CD8-positive, alpha-beta memory T cell (primary cell): ENCODE measurements at places on chromosomes 2 and 18.

GRCh38 chr2:112765251-112765650 is 842 bp upstream of the CKAP2L start:
- no peaks in the 10 kb centered on the region for H3K27me3 ChIP-seq
- no peaks in the 10 kb centered on the region for H3K36me3 ChIP-seq
- H3K4me3 ChIP-seq, result peak overlapping the region; percentile 90
- peak overlapping the region; percentile 74 for H3K27ac ChIP-seq
- peaks cover 14% of the 10 kb centered on the region for H3K4me1 ChIP-seq
- DNase-seq, result no peak

DNA sequence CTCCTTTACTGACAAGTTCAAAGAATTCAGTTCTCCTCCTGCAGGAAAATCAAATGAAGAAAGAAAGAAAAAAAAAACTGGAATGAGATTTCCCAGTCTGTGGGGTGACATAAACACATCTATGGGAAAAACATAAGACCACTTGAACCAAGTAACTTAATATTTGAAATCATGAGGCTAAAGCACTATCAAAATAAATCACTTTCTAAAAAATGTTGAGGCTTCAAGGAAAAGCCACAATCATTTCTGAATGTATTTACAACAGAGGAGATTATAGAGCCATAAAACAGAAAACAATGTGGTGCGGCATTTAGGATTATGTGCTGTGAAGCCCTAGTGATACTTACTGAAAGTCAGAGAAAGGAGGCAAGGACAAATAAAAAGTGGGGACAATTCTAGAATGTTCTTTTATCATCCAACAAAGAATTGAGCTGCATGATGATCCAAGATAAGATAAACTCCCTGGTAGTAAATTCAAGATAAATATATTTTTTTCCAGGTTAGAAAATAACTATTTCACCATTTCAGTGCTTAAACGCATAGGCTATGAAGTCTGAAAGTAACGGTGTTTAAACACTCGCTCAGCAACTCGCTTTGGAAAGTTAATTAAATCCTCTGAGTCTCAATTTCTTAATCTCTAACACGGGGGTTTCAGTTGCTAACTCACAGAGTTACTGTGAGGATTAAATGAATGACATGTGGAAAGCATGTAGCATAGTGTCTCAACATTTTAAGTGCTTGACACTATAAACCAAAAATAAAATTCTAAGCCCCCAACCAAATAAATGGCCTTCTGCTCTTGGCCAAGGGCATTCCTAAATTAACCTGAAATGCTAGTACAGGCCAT is 288.5 kb downstream of the AGPS start:
- no peaks in the 10 kb centered on the region for H3K4me1 ChIP-seq
- DNase-seq, result no peak
- H3K27me3 ChIP-seq, result peaks cover 4% of the 10 kb centered on the region
- no peak overlapping the region for H3K27ac ChIP-seq
- no peak overlapping the region for H3K4me3 ChIP-seq

GRCh38 chr2:172726172-172726735 is 9.4 kb upstream of the RAPGEF4 start:
- H3K4me3 ChIP-seq, result no peak overlapping the region
- H3K27ac ChIP-seq, result no peak overlapping the region
- no peaks in the 10 kb centered on the region for H3K27me3 ChIP-seq
- no peaks in the 10 kb centered on the region for H3K4me1 ChIP-seq
- no peak for DNase-seq

GRCh38 chr18:70149156-70149555 is 56.3 kb downstream of the RTTN start:
- H3K27ac ChIP-seq, result no peak overlapping the region
- H3K4me1 ChIP-seq, result no peaks in the 10 kb centered on the region
- H3K4me3 ChIP-seq, result no peak overlapping the region
- peaks cover 12% of the 10 kb centered on the region for H3K36me3 ChIP-seq
- no peaks in the 10 kb centered on the region for H3K27me3 ChIP-seq

DNA sequence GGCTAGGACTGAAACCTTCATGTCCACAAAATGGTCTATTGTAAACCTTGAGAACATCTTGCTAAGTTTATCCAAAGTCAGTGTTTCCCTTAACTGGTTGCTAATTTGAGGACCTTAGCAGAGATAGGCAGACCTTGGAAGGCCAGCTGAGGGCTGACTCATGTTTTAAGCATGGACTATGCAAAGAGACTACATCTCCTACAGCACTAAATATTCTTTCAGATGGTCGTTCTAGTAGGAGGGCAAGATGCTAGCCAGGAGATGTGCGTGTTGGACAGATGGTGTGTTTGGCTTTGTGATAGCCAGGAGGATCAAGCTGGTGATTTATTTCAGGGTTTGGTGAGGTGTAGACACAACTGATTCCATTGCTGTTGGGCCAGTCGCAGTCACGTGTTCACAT is 75.8 kb downstream of the NRP2 start:
- DNase-seq, result no peak
- H3K4me1 ChIP-seq, result no peaks in the 10 kb centered on the region
- no peaks in the 10 kb centered on the region for H3K36me3 ChIP-seq
- no peak overlapping the region for H3K27ac ChIP-seq
- H3K4me3 ChIP-seq, result no peak overlapping the region

GRCh38 chr2:57370882-57371585 is 675.6 kb upstream of the VRK2 start:
- no peak overlapping the region for H3K4me3 ChIP-seq
- DNase-seq, result no peak
- H3K27me3 ChIP-seq, result no peaks in the 10 kb centered on the region
- no peaks in the 10 kb centered on the region for H3K4me1 ChIP-seq
- H3K27ac ChIP-seq, result no peak overlapping the region

DNA sequence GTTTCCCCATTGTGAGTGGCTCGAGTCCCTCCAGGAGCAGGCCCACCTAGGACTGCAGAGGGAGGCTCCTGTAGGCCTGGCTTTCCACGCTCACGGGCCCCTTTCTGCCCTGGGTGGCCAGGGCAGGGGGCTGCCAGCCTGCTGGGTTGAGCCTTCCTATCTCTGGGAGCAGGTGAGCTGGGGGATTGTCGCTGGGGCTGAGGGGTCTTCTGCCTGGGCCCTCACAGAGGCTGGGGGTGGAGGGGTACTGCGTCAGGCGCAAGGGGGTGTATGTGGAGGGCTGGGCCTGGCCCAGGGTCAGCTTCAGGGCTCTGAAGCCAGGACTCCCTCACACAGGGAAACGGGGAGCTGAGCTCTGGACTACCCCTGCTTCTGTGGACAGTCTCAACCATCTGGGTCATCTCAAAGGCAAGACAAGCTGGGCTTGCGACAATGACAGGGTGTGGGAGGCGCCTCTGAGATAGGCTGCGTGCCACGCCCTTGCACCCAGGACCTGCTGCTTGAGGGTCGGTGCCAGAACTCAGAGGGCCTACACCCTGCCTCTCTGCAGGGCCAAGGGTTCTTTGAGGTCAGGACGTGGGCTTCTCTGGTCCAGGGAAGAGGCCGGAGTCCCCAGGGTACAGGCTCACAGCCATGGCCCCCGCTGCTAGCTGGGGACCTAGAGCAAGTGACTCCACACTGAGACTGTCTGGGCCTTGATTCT is 206.1 kb downstream of the TWIST2 start:
- no peak for DNase-seq
- H3K4me3 ChIP-seq, result no peak overlapping the region
- H3K4me1 ChIP-seq, result no peaks in the 10 kb centered on the region
- H3K36me3 ChIP-seq, result peaks cover 5% of the 10 kb centered on the region
- H3K27ac ChIP-seq, result no peak overlapping the region
- H3K27me3 ChIP-seq, result no peaks in the 10 kb centered on the region

DNA sequence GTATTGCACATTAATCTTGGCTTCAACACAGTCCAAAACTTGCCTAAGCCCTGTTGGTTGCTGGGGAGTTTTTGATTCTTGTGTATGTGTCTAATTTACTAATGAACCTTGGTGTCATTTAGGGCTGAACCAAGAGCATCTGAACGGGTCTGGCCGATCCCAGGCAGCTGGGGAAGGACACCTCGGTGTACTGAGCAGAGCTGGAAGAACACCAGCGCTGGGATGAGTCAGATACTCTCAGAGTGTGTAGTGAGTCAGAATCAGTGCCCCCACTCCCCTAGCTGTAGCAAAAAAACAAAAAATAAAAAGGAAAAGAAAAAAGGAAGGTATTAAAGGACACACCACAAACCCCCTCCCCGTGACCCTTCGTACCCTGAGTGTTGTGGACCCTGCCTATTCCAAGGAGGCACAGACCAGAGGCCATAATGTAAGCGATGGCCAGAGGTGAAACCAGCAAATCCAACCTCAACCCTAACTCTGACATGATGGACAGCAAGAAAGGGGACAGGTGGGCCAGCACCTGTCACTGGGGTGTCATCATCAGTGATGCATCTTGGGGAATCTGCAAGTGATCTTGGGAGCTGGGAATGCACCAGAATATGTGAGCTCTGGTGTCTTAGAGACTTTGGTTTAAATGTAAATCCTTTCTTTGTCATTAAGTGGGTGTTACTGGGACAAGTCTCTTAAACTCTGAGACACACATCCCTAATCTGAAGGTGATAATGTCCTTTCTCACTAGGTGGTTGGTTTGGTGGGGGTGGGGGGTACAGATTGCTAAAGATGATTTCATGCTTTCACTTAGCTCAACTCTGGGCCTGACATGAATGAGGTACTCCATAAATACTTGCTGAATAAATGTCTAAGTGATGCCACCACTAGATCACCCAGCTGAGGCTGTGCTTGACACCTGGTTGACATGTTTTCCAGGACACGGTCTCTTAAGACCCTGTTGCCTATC is 34.2 kb upstream of the NCOA1 start:
- H3K4me1 ChIP-seq, result no peaks in the 10 kb centered on the region
- H3K27me3 ChIP-seq, result no peaks in the 10 kb centered on the region
- H3K27ac ChIP-seq, result no peak overlapping the region
- H3K36me3 ChIP-seq, result no peaks in the 10 kb centered on the region
- DNase-seq, result no peak
- H3K4me3 ChIP-seq, result no peak overlapping the region

DNA sequence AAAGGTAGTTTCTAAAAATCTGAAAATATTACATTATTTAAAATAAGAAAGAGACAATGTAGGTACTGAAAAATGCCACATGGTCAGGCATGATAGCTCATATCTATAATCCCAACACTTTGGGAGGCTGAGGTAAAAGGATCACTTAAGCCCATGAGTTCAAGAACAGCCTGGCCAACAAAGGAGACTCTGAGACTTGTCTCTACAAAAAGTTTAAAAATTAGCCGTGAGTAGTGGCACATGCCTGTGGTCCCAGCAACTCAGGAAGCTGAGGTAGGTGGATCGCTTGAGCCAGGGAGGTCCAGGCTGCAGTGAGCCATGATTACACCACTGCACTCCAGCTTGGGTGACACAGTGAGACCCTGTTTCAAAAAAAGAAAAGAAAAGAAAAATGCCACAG is 21.8 kb downstream of the ATAD2B start:
- no peaks in the 10 kb centered on the region for H3K27me3 ChIP-seq
- H3K4me3 ChIP-seq, result no peak overlapping the region
- H3K4me1 ChIP-seq, result peaks cover 19% of the 10 kb centered on the region
- H3K27ac ChIP-seq, result no peak overlapping the region
- no peak for DNase-seq
- H3K36me3 ChIP-seq, result no peaks in the 10 kb centered on the region

DNA sequence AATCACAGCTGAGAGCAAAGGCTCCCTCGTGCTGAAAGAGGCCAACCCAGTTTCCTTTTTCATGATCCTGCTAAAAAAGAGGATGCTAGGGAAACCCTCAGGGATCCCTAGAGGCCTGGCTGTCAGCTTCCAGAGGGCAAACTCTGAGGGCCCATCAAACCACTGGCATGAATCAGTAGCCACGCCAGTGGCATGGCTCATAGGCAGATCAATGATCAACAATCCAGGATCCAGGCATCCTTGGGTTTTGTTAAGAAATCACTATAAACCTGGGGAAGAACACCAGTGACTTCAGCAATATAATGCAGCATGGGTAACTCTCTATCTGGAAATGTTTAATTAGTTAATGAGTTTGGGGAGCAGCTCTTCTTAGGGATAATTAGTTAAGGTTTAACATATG is 286.5 kb downstream of the C1D start:
- H3K36me3 ChIP-seq, result no peaks in the 10 kb centered on the region
- DNase-seq, result no peak
- no peaks in the 10 kb centered on the region for H3K27me3 ChIP-seq
- no peaks in the 10 kb centered on the region for H3K4me1 ChIP-seq
- H3K27ac ChIP-seq, result no peak overlapping the region

DNA sequence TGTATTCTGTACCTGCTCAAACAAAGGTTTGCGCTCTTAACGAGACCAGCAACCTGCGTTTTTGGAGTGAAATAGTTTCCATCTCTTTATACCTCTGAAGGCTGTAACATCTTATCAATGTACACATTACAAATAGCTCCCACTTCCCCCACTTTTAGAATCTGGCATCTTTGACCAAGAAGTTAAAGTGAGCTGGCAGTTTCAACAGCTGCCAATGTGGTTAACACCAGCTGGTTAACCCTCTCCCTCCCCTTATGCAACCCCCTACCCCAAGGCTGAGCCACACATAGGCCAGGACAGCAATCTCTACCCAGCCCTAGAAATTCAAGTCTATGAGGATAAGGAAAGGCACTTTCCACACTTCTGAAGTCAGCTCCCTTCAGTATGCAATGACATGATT is 2.2 kb upstream of the SERTAD2 start:
- H3K27ac ChIP-seq, result no peak overlapping the region
- H3K4me1 ChIP-seq, result peaks cover 40% of the 10 kb centered on the region
- no peaks in the 10 kb centered on the region for H3K36me3 ChIP-seq
- no peaks in the 10 kb centered on the region for H3K27me3 ChIP-seq
- no peak overlapping the region for H3K4me3 ChIP-seq

DNA sequence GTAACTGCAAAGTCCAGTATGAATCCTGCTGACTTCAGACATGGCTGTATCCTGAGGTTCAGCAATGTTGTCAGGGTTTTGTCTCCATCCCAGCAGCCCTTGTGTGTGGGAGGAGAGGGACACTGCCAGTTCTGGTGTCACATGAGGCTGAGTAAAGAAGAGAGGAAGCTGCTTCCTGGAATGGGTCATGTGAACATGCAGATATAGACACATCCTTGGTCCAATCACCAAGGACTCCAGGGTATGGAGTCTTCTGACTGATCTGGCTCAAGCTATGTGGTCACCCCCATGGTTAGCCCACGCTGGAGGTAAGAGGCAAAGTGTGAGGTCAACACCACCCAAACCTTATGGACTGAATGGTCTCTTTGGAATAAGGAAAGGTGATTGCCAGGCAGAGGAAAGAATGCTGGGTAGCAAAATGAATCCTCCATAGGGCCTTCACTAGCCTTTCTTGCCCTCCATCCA is 134.4 kb upstream of the SLC1A4 start:
- no peaks in the 10 kb centered on the region for H3K4me1 ChIP-seq
- peak overlapping the region; percentile 38 for H3K27ac ChIP-seq
- no peaks in the 10 kb centered on the region for H3K36me3 ChIP-seq
- DNase-seq, result no peak
- H3K27me3 ChIP-seq, result no peaks in the 10 kb centered on the region

DNA sequence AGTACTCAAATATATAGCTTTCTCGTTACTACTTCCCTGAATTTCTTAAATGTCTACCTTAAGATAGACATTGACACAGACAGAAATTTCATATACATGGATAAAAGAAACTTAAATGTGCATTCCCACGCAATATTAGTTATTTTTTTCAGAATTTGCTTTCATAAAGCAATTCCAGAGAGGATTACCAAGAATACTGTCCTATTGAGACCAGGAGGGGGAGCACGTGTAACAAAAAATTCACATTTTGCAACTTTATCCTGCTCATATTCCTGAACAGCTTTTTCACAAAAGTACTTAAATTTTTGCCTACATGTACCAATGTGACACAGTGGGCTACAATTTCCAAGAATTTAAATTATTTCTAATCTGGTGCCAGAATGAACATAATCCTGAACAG is 30.7 kb upstream of the ERCC3 start:
- H3K4me3 ChIP-seq, result no peak overlapping the region
- no peak overlapping the region for H3K27ac ChIP-seq
- H3K27me3 ChIP-seq, result no peaks in the 10 kb centered on the region
- no peak for DNase-seq

GRCh38 chr2:133139847-133140533 is 428.3 kb downstream of the NCKAP5 start:
- no peaks in the 10 kb centered on the region for H3K27me3 ChIP-seq
- H3K4me1 ChIP-seq, result no peaks in the 10 kb centered on the region
- H3K4me3 ChIP-seq, result no peak overlapping the region
- H3K27ac ChIP-seq, result no peak overlapping the region
